Effector CD4-positive, alpha-beta T cell (primary cell): ENCODE measurements at places on chromosomes 2 and 18.

DNA sequence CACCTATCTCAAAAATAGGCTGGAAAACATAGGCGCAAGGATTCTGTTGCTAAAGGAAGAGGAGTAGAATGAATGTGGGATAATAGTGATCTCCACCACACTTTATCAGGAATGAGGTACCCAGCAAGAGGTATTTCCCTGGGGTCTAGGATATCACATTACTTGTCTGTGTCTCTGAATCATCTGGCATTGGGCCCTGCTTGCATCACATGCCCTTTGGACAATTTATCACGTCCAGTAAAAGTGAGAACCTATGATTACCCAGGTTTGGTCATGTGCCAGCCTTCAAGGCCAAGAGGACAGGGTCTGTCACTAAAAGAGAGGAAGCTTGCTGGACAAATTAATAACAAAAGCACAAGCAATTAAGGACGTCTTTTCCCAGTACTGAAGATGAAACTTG is 11.4 kb upstream of the TRAPPC8 start:
- no peak for DNase-seq

GRCh38 chr2:67159929-67160328 is 237.2 kb upstream of the ETAA1 start:
- DNase-seq: no peak

GRCh38 chr2:120914839-120915521 is 179.3 kb downstream of the GLI2 start:
- no peak for DNase-seq

- DNase-seq: no peak
These were observed 14.0 kb upstream of the IMP4 start for GRCh38 chr2:130328710-130329109.

- no peak for DNase-seq
These were observed 220.6 kb upstream of the LRRTM1 start for GRCh38 chr2:80525152-80525551.

GRCh38 chr2:196294516-196294909 is 123.1 kb upstream of the STK17B start:
- no peak for DNase-seq

DNA sequence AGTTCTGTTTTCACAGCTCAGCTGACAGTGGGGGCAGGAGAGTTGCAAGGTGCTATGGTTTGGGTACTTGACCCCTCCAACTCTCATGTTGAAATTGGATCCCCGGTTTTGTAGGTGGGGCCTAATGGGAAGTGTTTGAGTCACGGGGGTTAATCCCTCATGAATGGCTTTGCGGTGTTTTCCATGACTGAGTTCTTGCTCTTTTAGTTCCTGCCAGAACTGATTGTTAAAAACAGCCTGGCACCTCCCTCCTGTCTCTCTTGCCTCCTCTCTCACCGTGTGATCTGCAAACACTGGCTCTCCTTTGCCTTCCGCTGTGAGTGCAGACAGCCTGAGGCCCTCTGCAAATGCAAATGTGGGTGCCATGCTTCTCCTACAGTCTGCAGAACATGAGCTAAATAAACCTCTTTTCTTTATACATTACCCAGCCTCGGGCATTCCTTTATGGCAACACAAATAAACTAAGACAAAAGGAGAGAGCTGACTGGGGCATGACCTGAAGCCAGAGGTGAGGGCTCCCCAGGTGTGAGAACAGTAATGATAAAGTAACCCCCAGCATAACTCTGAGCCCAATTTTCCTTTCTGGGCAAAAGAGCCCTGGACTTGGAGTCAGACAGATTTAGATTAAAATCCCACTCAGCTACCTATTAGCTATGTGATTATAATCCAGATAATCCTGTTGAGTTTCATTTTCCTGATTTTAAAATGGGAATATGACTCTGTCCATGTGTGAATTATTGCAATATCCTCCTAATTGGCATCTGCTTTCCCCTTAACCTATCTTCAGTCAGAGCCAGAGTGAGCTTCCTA is 64.9 kb upstream of the CAPN13 start:
- no peak for DNase-seq

DNA sequence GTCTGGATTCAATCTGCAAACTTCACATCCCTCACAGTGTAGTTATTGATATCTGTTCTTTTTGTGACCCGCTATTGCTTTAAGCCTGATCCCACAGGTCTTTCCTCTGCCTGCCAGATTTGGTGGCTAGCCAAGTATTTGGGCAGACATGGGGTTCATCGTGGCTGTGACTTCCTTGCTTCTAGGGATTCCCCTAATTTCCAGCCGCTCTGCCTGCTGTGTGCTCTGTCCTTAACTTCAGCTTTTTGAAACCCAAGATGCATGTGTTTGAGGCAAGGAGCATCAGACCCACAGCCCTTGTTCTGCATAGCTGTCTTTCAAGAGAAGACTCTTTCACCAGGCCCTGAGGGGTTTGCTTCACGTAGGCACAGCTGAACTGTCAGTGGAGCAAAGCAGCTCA is 54.2 kb downstream of the NCAPH start:
- DNase-seq: no peak

DNA sequence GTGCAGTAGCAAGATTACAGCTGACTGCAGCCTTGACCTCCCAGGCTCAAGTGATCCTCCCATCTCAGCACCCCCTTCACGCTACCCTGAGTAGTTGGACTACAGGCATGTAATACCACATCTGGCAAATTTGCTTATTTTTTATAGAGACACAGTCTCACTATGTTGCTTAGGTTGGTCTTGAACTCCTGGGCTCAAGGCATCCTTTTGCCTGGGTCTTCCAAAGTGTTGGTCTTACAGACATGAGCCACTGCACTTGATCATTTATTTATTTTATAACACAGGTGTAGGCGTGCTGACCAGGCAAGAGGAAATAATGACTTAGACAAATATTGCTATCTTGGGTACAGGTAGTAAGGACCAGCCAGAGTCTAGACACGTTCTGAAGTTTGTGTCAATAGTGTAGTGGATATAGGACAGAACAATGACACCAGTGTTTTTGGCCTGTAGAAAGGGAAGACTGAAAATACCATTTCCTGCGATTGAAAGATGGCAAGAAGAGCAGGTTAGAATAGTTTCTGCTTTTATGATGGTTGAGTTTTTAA is 71.0 kb upstream of the THUMPD2 start:
- DNase-seq: no peak

DNA sequence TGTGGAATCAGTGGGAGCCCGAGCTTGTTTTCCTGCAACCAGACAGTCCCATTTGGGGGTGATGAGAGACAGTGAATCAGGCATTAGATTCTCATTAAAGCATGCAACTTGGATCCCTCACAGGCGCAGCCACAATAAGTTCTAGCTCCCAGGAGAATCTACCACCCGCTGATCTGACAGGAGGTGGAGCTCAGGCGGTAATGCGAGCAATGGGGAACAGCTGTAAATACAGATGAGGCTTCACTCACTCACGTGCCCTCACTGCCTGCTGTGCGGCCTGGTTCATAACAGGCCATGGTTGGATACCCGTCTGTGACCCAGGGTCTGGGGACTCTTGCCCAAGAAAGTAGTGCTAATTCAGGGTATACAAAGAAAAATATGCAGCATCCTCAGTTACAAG is 144.8 kb upstream of the RGPD4 start:
- DNase-seq: no peak

- DNase-seq: no peak
These were observed 76.4 kb upstream of the CNGA3 start for GRCh38 chr2:98269830-98270229.

GRCh38 chr2:40554665-40555294 is 102.9 kb upstream of the SLC8A1 start:
- no peak for DNase-seq

- DNase-seq: no peak
These were observed 45.9 kb upstream of the CNGA3 start for GRCh38 chr2:98300141-98300874.

DNA sequence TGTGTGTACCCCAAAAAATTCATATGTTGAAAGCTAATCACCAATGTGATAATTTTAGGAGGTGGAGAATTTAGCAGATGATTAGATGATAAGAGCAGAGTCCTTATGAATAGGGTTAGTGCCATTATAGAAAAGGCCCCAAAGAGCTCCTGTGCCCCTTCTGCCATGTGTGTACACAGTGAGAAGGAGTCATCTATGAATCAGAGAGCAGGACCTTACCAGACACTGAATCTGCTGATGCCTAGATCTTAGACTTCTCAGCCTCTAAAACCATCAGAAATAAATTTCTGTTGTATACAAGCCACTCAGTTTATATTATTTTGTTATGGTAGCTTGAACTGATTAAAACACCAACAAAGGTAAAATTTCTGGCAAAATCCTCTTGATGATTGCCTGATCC is 560.0 kb upstream of the CDH2 start:
- DNase-seq: no peak

- DNase-seq: no peak
These were observed 85.5 kb downstream of the AGPS start for GRCh38 chr2:177478029-177478428.

DNA sequence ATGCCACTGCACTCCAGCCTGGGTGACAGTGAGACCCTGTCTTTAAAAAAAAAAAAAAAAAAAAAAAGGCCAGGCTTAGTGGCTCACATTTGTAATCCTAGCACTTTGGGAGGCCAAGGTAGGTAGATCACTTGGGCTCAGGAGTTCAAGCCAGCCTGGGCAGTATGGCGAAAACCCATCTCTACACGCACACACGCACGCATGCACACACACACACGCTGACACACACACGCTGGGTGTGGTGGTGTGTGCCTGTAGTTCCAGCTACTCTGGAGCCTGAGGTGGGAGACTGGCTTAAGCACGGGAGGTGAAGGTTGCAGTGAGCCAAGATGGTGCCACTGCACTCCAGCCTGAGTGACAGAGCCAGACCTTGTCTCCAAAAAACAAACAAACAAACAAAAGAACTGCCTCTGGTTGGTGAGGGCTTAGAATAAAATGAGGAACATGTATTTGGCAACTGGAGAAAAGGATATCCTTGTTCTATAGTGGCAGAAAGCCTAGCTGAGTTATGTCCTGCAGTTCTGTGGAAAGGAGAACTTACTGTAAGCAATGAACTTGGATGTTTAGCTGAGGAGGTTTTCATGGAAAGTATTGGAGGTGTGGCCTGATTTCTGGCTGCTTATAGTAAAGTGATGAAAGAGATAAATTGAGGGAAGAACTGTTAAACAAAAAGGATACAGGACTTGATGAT is 34.0 kb downstream of the HAT1 start:
- DNase-seq: no peak

DNA sequence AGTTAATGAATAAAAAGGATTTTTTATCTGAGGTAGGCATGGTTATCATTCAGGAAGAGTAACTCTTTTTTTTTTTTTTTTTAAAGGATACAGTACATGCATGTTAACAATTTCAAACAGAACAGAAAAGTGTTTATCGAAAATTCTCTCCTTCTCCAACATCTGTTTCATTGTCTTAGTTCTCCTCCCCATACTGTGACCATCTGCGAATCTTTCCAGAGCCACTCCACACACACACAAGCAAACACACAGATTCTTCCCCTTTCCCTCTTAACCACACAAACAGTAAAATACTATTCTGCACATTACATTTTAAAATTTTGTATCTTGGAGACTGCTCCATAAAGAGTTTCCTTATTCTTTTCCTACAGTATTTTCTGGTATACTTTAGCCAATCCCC is 38.0 kb downstream of the NPC1 start:
- no peak for DNase-seq

- DNase-seq: no peak
These were observed 3.7 kb upstream of the SPEG start for GRCh38 chr2:219430633-219431615.

GRCh38 chr18:59377613-59378337 is 18.7 kb upstream of the LMAN1 start:
- no peak for DNase-seq

DNA sequence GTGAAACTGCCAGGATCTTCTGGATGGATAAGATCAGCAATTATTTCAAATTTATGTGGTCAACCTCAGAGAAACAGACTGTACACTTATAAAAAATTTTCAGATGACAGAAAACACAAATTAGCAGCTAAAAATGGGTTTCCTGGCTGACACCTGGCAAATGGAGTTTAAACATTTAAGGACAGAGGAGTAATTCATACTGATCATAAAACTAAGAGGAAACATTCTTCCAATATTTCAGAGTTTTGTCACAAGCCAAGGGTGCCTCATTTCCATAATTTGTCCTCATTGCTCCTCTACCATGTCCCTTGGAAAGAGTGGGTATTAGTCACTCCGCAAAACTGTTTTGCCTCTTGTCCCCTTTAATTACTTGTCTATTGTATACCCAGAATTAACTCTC is 70.2 kb downstream of the TMEFF2 start:
- no peak for DNase-seq

GRCh38 chr18:2683055-2683454 is 27.5 kb downstream of the SMCHD1 start:
- DNase-seq: no peak

- no peak for DNase-seq
These were observed 10.7 kb downstream of the ZBTB14 start for GRCh38 chr18:5284808-5285207.

DNA sequence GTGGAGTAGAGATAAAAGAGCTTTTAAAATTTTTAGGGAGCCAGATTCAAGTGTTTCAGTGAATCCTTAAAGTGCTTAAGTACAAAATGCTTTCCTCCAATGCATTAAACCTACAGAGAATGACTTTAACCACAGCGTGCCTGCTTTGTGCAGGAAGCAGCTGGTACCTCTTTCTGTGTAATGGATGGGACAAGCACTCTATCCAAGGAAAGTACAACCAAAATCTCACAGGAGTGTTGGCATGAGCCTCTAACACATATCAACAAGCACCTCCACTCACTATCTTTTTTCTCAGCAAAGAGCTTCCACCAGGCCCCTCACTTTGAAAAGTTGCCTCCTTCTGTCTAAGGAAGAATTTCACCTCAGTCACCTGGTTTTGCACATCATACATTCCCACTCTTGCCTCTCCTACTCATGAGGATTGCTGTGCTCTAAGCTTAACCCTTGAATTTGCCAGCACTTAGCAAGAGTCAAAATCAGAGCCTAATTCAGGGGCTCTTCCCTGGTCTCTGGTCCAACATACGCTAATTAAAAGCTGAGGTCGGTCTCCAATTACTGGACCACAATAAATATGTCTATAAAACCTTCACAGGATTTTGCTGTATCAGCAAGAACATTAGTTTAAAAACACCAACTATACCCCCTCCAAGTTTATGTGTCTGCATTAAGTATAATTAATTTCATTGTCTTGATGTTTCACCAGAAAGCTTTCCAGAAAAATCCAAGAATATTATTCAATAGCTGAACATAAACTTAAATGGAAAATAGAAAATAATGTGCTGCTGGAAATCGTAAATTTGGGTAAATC is 68.9 kb downstream of the ZNF521 start:
- no peak for DNase-seq

GRCh38 chr2:215358312-215358845 is 46.5 kb downstream of the ATIC start:
- no peak for DNase-seq
